NCI-H748 treated with DMSO at 0.1 percent for 48 hours (cell line): ENCODE measurements at places on chromosomes 12 and 14.
A peak's percentile ranks its signal among the peaks of the same experiment; 100 is the strongest.

- no peak for DNase-seq
Observed at GRCh38 chr14:52735921-52736489, 6.0 kb downstream of the STYX start.

DNA sequence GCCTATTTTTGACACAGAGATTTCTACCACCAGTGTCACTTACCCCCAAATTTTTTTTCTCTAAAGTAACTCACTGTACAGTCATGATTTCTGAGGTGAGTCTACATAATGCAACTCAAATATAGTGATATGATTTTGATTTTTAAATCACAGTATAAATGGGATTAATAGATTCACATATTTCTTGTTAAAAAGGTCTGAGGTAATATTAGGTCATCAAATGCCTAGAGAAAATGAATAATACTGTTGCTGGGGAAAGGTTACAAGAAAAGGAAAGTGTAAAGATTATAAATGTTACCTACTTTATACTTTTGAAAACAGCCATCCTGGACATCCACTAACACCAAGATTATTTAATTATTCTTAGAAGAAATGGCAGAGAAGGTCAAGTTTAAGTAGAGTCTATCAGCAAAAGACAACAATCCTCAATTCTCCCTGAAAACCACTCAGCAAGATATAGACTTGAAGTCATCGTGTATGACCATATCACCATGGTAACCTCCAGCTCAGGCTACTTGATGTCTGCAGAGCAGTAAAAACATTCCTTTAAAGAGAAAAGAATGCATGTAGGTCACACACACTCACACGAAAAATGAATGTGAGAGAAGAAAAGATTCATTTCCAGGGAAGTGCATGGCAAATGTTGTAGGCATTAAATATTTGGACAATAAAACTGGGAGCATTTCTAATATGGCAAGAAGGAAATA is 58.7 kb downstream of the CCDC59 start:
- no peak for DNase-seq

- no peak for DNase-seq
Observed at GRCh38 chr12:66351301-66351700, 49.0 kb downstream of the HELB start.

DNA sequence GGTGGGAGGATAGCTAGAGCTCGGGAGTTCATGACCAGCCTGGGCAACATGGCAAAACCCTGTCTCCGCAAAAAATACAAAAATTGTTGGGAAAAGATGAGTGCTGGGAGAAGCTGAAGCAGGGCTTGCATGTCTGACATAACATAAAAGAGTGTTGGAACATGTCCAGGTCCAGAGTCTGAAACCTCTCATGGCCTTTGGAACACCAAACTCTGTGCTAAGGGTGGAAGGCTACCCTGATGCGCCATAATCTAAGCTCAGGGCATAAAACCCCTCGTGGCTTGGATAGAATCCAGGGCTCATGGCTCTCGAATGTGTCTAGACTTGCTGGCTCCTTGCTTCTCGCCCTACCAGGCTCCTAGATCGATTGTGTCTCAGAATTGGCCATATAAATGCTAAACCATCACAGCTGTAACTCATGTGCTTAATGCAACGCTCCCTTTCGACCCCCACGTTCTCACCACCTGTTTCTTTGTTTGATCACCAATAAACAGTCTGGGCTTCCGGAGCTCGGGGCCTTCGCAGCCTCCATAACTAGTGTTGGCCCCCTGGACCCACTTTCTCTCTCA is 6.7 kb upstream of the CLEC7A start:
- peak; percentile 6 for DNase-seq

GRCh38 chr12:22969521-22969920 is 344.6 kb downstream of the ETNK1 start:
- DNase-seq = no peak

DNA sequence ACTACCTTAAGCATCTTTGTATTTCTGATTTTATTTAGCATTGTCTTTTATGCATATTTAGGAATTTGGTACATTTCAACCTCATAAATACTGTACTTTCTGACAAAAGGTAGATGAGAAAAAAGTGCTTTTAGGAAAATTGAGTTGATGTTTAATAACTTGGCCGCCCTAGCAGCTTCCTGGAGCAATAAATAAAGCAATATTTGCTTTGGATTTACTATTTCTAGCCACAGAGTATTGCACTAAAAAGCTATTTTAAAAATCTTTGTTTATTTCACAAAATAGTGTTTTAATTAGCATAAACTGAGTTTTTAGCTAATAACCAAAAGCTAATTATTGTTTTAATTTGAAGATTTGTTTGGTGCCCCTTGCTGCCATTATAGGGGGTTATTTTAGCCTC is 9.5 kb downstream of the PAPOLA start:
- DNase-seq = no peak

DNA sequence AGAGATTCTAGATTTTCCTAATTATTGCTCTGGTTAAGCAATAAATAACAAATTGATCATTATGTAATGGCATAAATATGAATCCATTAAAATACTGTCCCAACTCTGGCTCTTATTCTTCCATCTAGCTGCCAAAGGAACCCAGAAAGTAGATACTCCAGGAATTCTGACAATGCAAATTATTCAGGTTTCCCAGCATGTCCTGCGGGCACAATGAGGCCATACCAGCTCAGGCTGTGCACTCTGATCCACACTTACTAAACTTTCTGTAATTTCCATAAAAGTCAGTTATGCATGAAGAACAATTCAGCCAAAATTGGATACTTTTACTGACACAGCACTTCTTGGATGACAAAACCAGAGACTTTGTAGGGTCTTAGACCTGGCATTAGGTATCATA is 576.3 kb downstream of the KCNH5 start:
- DNase-seq = no peak
